ENCODE measurements at places on chromosomes 2 and 18.

GRCh38 chr18:10094655-10095054 lies 180.8 kb downstream of the VAPA start:
- DNase-seq = no peak

GRCh38 chr2:72914589-72915319 lies 2.6 kb upstream of the EMX1 start:
- no peak for DNase-seq

- DNase-seq = no peak
These were observed 49.8 kb downstream of the PIAS2 start for GRCh38 chr18:46867367-46868143.

- no peak for DNase-seq
These were observed 81.5 kb downstream of the NRP2 start for GRCh38 chr2:205763708-205764211.

GRCh38 chr18:48548011-48548771 lies 9.4 kb downstream of the CTIF start:
- DNase-seq = no peak

DNA sequence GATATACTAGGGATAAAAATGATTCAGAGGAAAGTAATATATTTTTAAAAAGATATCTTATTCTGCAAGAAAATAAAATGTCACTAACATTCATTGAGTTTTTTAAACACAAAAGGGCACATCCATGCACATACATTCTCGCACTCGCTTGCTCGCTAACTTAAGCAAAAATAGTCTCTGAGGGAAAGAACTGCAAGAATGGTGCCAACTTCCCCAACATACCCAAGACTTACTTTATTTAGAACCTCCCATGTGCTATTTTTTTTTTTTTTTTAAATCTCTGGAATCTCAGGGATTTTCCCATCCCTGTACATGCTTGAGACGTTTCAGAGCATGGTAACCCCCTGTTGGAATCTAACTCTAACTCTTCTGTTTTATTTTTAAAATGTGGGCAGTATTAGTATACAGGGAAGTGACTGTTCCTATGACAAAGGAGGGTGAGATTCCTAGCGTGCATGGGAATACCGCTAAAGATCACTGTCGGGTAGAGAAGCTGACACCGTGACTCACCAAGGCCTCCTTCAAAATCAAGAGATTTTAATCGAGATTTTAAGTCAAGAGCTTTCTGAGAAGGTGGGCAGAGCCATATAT lies 187.9 kb upstream of the ZEB2 start:
- no peak for DNase-seq

DNA sequence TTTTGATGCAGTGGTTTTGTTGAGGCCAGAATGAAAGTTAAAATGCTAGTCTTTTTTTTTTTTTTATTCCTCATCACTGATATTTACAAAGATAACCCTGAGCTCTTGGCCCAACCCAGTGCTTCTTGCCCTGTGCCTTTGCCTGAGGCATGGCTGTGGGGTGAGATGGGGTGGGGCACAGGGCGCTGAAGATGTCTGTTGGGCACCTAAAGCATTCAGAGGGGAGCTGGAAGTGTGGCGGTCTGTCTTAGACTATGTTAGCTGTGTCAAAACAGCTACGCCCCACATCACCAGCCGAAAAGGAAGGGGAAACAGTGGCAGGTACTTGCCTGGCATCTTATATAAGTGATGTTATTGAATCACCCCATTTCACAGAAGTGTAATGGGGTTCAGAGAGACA lies 20.7 kb downstream of the TOGARAM2 start:
- DNase-seq = no peak

Data from activated T-cell treated with anti-CD3 and anti-CD28 coated beads for 1 hour (primary cell).